GF-D8 (cell line): ENCODE measurements at places on chromosomes 4 and X.

GRCh38 chrX:120260369-120260768 is 9.8 kb downstream of the ZBTB33 start:
- DNase-seq = no peak

DNA sequence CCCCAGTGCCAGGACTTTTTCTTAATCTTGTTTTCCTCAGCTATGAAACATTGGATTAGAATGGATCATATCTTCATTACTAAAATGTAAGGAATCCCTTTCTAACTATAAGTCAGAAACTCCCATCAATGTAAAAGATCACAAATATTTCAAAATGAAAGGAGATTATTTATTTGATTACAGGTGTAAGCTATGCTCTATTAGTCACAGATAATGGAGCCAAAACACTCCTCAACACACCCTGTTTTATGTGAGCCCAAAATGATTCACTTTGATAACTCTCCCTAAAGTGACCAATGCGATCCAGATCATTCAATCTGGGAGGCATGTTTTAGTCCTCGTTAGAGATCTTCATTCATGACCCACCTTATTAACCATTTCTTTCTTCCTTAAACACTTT is 566.7 kb upstream of the TENM3 start:
- DNase-seq = no peak

- no peak for DNase-seq
Observed at GRCh38 chrX:24125028-24125612, 24.4 kb upstream of the ZFX start.

DNA sequence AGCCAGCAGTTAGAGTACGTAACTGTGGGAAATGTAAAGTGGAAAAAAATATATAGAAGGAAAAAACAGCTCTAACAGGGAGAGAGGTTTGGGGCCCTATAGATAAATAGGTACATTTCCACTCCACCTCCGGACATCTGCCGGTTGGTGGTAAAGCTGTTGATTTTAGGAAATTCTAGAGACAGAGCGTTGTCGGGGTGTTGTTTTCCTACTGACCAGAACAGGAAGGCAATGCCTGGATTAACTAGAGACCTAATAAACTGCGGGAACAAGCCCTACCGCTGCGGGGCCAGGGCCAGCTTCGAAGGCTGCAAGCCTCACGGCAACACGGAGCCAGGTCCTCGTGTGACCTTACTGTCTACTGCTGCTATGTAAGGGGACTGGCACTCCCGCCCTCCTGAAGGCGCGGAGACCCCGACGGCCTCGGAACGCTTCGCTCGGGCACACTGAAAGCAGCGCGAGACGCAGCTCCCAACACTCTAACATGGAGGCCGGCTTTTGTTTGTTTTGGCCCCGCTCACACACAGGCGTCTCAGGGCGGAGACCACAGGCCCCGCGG is 702 bp upstream of the CDKN2AIP start:
- peak; percentile 64 for DNase-seq

GRCh38 chrX:348461-349117 is 30.0 kb upstream of the GTPBP6 start:
- DNase-seq = no peak

DNA sequence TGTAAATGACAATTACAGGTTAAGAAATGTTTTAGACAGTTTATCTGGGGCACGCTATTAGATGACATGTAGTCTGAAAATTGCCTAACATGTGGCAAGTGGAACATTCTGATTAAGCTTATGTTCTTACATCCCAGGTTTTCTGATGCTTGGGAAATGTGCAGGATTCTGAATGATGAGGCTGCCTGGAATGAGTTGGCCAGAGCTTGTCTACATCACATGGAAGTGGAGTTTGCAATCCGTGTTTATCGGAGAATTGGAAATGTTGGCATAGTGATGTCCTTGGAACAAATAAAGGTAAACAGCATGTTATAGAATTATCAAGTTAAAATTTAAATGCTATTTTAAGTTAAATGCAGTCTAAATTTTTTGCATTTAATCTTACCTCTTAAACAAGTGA is 49.3 kb downstream of the WDR19 start:
- DNase-seq = no peak

GRCh38 chrX:1385253-1386223 is 6.4 kb downstream of the SLC25A6 start:
- DNase-seq = no peak

GRCh38 chr4:171929907-171930306 is 116.7 kb downstream of the GALNTL6 start:
- no peak for DNase-seq

DNA sequence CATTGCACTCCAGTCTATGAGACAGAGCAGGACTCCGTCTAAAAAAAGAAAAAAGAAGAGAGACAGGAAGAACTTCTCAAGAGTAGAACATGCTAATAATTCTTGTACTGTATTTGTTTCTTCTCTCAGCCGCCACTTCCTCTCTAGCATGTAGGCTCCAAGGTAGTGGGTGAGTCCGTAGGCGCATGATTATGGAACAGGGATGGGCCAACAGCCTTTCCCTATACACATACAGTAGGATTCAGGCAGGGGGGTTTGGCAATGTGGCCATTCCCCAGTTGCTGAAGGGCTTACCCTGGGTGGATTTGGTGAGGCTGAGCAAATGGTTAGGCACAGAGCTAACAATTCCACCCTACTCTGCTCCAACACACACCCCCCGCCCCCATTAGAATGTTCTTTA is 35.0 kb upstream of the APLN start:
- DNase-seq = no peak

- no peak for DNase-seq
Observed at GRCh38 chr4:7381890-7382633, 52.7 kb downstream of the PSAPL1 start.

GRCh38 chr4:6854098-6854744 is 55.4 kb upstream of the TBC1D14 start:
- peak; percentile 42 for DNase-seq

GRCh38 chrX:64198036-64198435 is 7.5 kb downstream of the AMER1 start:
- no peak for DNase-seq
